AG09319 (cell line): ENCODE measurements at places on chromosomes 2 and 18.

GRCh38 chr18:21997207-21998143, 171.9 kb upstream of the GATA6 start:
- no peak for DNase-seq

- DNase-seq = peak; percentile 59
These were observed 338.3 kb downstream of the GULP1 start for GRCh38 chr2:188629753-188630527.

DNA sequence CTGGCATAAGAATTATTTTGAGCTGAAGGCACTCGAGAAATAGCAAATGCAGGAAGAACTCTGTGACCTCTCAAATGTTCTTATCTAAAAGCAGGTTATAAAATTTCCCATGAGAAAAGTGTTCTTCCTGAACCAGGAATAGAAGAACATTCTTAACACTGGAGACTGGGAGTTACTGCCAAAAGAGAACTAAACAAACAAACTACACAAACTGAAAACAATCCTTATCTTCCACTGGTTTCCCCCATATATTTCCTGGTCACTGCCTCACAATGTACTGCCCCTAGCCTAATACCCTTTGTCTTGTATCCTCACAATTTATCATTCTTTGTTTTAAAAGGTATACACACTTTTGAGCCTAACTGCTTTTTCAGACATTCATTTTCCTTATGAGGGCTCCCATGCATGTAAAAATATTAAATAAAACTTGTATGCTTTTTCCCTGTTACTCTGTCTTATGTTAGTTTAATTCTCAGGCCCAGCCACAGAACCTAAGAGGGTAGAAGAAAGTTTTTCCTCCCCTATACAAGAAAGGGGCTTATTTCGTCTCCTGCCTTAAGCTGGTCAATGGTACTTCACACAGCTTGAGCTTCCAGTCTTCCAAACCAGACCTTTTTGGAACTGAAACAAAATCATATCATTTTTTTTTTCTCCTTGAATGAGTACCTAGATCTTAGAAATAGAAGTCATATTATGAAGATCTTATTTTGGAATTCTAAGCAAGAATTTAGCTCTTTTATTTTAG, 110.6 kb downstream of the MSTN start:
- DNase-seq = no peak

GRCh38 chr2:207734264-207734635, 22.8 kb downstream of the CCNYL1 start:
- DNase-seq = no peak

GRCh38 chr2:46072101-46072820, 224.9 kb upstream of the EPAS1 start:
- DNase-seq = peak; percentile 71
